ENCODE measurements at places on chromosomes 2 and 18. TPM values are rescaled to one million over a fixed set of nuclear protein-coding genes. Genes with fewer than 3 reads are reported as not detected.

- no peak for DNase-seq
Measured at GRCh38 chr2:40016151-40016885, 237.3 kb upstream of the THUMPD2 start.

- no peak for DNase-seq
Measured at GRCh38 chr18:48815179-48815515, 135.6 kb downstream of the SMAD7 start.

GRCh38 chr2:190121305-190121704 lies 58.8 kb upstream of the MSTN start:
- DNase-seq, result no peak

DNA sequence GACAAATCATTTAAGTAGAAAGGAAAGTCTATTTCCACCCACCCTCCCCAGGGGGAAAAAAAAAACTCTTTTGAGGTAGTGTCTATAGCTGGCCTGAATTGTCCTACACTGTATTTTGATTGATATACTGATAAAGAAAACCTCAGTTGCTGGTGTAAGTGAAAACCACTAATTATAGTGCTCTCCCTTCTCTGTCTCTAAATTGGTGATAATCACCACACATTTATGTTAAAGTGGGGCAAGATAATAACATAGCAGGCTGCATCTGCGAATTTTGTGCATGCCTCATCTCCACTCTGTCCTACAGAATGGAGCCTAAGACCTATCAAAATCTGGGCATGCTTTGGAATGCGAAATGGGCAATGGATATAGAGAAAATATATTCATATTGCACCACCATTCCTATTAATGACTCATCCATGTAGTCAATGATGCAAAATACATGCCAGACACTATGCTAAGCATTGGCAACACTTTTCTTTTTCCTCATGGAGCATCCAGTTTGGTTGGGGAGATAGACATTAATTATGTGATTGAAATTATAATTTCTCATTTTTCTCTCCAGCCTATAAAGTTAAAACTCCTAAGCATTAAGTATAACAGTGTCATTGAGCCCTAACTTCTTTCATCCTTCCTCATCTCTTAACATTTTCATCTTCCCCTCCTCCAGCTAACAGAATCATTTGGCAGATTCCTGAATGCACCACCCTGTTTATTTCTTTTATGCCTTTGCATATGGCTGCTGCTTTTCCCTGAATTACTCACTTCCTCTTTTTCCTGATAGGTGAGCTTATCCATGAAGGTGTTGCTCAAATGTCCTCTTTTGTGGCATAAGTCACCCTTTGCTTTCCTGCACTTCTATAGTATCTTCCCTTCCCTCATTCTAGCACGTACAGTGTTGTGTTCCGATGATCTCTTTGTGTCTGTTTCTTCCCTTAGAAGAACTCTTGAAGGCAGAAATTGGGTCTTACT lies 58.2 kb downstream of the SLC9A2 start:
- DNase-seq, result no peak

DNA sequence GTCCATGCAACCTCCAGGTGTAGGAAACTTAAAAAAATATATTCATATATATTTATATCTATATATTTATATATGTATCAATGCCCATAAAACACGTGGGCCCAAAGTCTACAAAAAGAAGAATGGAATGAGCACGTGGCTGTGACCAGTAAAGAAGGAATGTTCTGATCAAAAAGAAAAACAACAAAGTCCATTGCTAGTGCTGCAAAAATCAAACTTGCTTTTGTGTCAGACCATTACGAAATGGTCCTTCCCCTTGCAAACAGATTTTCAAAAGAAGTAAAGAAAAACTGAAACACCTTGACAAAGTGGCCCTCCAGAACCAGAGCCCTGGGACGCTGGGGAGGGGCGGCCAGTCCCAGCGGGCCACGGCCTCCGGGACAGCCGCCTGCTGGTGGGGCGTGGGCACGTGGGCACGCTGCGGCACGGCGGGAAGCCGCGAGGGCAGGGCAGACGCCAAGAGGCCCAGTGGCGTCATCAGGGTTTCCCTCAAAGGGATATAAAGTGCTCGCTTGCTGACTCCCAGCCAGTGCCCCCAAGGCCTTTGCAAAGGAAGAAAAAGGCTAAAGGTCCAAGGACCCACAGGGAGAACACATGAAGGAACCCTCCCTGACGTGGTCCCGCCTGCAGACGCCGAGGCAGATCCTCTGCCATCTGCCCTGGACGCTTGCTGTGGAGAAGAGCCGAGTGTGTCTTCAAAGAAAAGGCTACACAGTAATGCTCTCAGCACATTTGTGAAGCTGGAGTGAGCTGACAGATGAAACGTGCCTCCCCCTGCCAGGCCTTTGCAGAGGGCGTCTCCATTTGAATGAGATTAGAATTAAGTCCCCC lies 201.8 kb downstream of the TWIST2 start:
- no peak for DNase-seq

GRCh38 chr18:12516049-12516630 lies 108.4 kb downstream of the PRELID3A start:
- DNase-seq, result no peak

- DNase-seq, result no peak
Measured at GRCh38 chr2:226607379-226607778, 192.2 kb downstream of the IRS1 start.

DNA sequence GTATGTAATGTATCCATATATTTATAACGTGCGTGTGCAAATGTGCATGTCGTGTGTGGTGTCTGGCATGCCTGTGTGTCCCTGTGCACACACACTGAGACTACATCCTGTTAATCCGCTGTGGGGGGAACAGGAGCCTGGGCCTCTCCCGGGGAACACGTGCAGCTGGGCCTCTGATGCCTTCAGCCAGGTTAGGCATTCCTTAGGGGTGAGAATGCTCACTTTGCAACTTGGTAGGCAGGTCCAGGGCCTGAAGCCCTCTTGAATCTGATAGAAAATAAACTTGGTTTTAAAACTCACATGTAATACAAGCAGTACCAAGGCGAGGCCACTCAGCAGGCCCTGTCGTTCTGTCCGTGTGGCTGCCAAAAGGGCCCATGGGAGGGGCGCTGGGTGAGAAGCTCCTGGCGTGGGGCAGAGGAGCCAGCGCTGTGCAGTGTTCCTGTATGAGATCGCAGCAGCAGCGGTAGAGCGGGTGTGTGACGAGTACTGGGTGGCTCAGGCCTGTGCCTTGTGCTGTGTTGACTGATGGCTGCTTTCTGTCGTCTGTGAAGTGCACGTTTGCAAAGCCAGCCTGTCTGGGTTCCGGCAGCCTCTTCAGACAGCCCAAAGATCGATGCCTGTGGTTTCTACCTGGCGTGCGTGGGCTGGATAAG lies 16.2 kb downstream of the SALL3 start:
- DNase-seq, result no peak

GRCh38 chr2:234565201-234565600 lies 68.3 kb upstream of the ARL4C start:
- DNase-seq, result no peak

DNA sequence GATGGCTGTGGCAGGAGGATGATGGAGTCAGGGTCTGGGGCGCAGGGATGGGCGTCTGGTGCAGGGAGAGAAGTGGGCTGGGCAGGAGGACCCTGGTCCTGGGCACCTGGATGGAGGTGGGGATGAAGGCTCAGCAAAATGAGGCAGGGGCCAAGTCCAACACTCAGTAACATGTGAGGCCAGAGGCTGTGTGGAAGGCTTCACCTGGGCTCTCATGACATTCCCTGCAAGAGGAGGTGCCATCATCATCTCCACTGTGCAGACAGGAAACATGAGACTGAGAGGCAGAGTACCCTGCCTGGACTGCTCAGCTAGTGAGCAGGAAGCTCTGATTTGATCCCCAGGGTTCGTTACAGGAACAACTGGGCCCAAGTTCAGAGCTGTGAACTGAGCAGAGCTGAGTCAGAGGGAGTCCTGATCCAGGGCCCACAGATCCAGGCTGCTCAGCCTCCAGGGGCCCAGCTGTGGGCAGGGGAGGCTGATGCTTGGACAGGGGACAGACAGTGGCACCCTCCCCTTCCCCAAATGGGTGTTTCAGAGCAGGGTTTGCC lies 36.9 kb downstream of the HJURP start:
- DNase-seq, result no peak

- DNase-seq, result no peak
Measured at GRCh38 chr18:77422974-77423867, 173.6 kb downstream of the GALR1 start.

DNA sequence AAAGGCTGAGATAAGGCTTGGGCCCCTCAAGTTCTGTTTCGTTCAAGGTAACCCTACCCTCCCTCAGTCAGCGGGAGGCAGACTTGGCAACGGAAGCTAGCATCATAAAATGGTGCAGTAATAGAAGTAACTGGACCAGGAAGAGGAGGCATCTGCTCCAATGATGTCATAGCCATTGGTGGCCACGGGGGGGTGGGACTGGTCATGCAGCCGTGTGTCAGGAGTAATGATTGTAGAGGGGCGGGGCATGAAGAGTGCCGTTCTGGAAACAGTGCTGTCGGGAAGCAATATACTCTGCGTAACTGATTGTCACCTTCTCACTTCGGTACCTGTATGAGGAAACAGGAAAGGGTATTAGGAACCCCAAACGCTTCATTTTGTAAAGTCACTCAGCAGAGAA lies 6.9 kb upstream of the POLR2D start:
- no peak for DNase-seq

- DNase-seq, result no peak
Measured at GRCh38 chr2:129070663-129071062, 752.0 kb upstream of the HS6ST1 start.

- no peak for DNase-seq
Measured at GRCh38 chr2:236772220-236772837, 202.7 kb downstream of the ACKR3 start.

DNA sequence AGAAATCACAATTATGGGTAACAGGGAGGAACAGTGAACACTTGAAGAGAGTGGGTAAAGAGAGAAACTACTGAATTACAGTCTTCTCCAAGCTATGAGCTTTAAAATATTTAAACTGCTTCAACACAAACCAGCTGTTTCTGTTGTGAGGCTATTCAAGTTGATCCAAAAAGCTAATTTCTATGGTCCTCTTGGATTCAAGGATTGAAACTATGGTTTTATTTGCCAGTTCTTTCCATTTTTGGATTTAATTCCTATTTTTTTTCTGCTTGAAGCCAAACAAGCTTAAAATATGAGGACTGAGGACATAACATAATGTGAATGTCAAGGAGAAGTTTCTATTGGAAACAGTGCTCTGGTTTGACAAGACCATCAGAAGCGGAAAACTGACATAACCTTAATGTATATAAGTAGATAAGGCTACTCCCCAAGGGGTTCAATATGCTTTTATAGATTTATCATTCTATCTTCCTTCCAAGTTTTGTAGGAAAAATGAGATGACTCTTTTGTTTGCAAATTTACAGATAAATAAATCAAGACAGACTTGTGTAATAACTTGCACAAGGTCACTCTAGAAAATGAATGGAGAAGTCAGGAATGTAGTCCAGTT lies 60.7 kb upstream of the AQP4 start:
- DNase-seq, result peak; percentile 62

- peak; percentile 41 for DNase-seq
Measured at GRCh38 chr2:168758970-168759820, 43.2 kb upstream of the NOSTRIN start.

DNA sequence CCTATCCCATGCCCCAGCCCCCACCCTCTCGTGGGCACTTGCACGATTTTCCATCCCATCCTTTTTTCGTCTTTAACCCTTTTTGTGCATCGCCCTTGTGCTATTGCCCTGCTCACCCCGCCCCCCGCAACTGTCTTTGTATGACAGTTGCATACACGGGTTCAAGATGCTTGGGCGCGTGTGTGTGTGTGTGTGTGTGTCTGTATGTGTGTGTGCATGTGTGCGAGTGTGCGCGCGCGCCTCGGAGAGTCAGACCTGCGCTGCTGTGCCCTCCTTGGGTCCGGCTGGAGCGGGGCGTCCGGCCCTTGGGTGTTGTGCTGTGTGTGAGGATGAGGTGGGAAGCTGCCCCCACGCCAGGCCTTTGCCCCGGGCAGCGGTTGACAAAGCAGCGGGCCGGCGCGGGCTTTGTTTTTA lies 230.7 kb downstream of the HAUS1 start:
- peak; percentile 48 for DNase-seq

- DNase-seq, result no peak
Measured at GRCh38 chr2:101293544-101293943, 15.0 kb downstream of the RNF149 start.

GRCh38 chr2:85902496-85902895 lies 13.7 kb upstream of the ST3GAL5 start:
- no peak for DNase-seq

DNA sequence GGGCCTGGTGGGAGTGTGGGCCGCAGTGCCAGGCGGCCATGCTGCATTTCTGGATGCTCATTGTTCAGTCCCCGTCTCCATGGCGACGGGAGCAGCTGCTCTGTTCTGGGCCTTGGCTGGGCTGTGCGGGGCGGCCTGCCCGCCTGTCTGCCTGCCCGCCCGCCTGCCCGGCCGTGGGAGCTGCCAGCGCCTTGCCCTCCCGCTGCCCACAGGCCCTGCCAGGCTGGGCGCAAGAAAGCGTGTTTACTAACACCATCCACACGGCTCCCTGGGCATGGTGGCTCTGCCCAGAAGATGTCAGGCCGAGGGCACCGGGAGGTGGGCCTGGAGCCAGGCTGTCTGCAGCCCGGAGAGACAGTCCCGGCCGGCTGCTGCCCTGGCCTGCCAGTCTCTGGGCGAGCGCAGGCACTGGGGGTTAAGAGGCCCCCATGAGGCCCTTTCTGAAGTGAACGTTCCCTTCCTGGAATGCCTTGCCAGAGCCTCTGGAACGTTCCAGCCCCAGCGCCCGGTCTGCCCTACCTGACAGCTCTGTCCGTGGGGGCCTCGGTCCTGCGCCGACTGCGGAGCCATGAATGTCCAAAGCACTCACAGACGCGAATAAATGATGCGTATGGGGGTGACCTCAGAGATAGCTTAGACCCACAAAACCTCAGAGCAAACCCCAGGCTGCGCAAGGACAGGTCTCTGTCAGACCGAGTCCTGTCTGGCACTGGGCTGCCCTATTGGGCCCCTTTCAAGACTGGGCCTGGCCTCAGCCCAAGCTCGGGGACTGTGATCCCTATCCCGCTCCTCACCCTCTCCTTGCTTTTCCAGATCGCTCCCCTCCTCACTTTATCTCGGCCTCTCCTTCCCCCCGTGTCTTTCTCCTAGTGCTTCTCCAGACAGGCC lies 44.3 kb downstream of the MYCN start:
- DNase-seq, result peak; percentile 64

INPP5D gene
- polyA plus RNA-seq, result 7.2 TPM

SALL3 gene
- polyA plus RNA-seq, result not detected

OR6B2 gene
- not detected for polyA plus RNA-seq

RUFY4 gene
- polyA plus RNA-seq, result not detected

MYCN gene
- polyA plus RNA-seq, result 11.9 TPM

LDAH gene
- polyA plus RNA-seq, result 8.1 TPM

MYOM1 gene
- polyA plus RNA-seq, result 616 TPM

IMPACT gene
- 37.4 TPM for polyA plus RNA-seq

GPR39 gene
- 0.20 TPM for polyA plus RNA-seq

TUBB8B gene
- not detected for polyA plus RNA-seq

Measured in muscle of back (tissue), 13 donors.